Calu3 (cell line): ENCODE measurements at places on chromosomes 12 and 14. TPM values are rescaled to one million over a fixed set of nuclear protein-coding genes. Genes with fewer than 3 reads are reported as not detected.

- DNase-seq, result no peak
Measured at GRCh38 chr14:81625343-81625742, 91.7 kb upstream of the SEL1L start.

- no peak for DNase-seq
Measured at GRCh38 chr14:52268279-52269061, 972 bp downstream of the PTGDR start.

- no peak for DNase-seq
Measured at GRCh38 chr12:104506676-104507401, 50.1 kb downstream of the CHST11 start.

DNA sequence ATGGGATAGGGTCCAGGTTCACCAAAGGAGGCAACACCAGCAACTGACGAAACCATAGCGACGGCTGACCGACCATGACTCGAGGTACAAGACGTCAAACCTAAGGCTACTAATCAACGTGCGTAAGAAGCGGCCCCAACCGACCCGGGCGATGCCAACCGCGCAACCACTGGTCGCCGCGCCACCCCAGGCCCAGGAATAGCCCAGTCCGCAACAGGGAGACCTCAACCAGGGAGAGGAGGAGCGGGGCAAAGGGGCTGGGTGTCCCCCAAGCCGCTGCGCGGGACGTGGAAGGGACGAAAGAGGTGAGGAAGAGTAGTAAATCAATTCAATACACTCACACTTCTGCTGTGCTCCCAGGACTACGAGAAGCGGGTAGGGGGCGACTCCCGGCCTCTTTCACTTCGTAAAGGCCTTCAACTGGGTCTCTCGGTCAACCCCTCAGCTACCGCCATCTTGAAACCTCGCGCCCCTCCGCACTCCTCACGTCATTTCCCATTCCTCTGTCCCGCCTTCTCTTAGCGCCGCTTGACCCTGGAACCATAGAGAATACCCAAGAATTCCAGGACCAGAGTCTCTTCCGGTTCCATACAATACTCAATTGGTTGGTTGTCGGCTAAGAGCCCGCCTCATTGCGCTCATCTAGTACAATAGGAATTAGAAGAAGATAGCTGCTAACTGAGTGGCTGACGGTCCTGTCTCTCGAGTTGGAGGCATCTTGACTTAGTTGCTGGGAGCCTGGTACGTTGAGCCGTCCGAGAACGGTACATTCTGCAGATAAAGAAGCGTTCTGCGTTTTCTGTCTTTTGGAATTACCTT lies at the start of the genes C12orf60 and WBP11:
Gene C12orf60 (plus strand): TSS at position 660 of the 819 bp plus-strand sequence. CDS start 19,266 bp downstream, outside the sequence.
Gene WBP11 (minus strand): TSS at position 468 of the 819 bp plus-strand sequence. CDS start 2,095 bp downstream, outside the sequence.
- peak; percentile 88 for DNase-seq

CCDC175 gene
- not detected in 2 replicates for total RNA-seq

GRCh38 chr12:18681818-18682217 lies 56.0 kb downstream of the PLCZ1 start:
- DNase-seq, result no peak

SLC25A47 gene
- not detected in 2 replicates for total RNA-seq

KCNC2 gene
- total RNA-seq, result not detected in 2 replicates

BATF gene
- total RNA-seq, result 1.4 and 2.2 TPM in 2 replicates

KRT6C gene
- not detected in 2 replicates for total RNA-seq

DNA sequence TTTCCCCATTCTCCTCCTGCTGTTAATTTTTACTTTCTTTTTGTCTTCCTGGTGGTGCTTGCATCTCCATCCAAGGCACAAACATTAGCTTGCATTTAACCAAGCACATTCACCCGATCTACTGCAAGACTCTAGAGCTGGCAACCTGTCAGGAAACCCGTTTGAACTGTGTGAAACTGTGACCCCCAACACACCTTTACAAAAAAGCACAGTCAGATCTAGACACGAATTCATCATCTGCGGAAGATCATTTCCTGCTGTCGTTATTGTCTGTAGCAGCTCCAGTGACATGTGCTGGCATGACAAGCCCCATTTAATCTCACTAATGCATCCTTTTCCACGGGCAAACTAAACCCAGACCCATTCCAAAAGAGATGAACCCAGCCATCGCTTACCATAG lies 340.5 kb downstream of the VRK1 start:
- DNase-seq, result no peak

DNA sequence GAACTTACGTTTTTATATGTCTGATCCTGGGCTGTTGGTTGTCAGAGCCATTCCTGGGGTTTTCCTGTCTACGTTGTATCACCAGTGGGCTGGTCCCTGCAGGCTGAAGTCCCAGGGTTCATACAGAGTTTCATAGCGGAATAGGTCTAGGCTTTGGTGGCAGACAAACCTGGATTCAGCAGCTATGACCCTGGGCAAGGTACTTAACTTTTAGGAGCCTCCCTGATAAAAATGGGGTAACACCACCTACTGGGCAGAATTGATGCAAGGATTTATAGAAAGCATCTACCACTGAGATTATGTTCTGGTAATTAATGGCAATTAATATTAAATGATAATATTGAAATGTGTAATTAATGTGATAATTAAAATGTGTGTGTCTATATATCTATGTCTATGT lies 141.2 kb downstream of the SYNE2 start:
- no peak for DNase-seq

DNA sequence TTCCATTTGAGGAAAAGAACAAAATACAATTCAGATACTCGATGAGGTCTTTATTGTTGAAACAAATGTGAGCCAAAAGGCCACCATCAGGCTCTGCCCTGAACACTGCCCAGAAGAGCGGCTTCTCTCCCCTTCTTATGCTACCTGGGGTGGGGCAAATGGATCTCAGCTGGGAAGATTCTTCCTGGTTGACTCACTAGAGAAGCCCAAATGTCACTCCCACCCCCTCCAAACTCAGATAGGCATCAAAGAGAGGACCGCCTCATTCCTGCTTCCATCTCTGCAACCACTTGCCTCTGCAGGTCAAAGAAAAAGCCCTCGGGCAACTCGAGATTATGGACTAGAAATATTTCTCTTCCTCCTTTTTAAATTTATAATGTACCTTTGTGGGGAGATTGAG lies 55.8 kb downstream of the TBX3 start:
- DNase-seq, result no peak

VSX2 gene
- not detected in 2 replicates for total RNA-seq
